CD4-positive, alpha-beta T cell (primary cell): ENCODE measurements at places on chromosomes 13 and 19.

DNA sequence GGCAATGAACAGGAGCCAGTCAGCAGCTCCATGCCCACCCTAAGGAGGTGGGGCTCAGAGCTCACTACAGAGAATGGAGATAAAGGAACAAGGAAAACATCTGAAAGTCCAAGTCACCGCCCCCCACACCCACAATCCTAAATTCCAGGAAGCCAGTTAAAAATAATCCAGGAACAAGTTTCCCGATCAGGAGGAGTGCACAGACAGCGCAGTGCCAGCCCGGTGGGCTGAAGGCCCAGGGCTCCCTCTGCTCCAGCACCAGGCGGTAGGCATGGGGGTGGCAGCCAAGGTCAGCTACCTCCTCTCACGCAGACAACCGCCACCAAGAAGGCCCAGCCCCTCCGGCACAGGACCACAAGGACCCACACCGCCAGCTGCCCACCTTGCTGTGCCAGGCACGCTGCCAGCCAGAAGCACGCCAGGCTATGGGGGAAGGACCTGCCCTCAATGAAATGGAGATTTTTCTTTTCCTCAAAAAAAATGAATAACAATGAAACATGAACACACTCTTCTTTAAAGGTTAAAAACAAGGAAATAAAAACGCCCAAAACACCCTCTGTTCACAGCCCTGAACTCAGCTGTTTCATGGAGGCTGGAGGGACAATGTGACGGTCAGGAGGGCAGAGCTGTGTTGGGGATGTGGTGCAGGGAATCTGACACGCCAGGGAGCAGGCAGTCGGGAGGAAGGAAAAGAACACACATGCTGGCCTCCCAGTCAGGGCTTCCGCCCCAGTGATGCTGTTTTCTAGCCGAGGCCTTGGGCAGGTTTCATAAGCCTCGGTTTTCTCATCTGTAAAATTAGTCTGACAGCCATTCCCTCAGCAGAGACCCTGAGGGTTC, 11.0 kb downstream of the STK24 start:
- no peaks in the 10 kb centered on the region for H3K36me3 ChIP-seq
- no peak for DNase-seq
- H3K27me3 ChIP-seq = no peaks in the 10 kb centered on the region
- peaks cover 89% of the 10 kb centered on the region for H3K4me1 ChIP-seq
- peak overlapping the region; percentile 71 for H3K27ac ChIP-seq
- peak overlapping the region; percentile 8 for H3K4me3 ChIP-seq

DNA sequence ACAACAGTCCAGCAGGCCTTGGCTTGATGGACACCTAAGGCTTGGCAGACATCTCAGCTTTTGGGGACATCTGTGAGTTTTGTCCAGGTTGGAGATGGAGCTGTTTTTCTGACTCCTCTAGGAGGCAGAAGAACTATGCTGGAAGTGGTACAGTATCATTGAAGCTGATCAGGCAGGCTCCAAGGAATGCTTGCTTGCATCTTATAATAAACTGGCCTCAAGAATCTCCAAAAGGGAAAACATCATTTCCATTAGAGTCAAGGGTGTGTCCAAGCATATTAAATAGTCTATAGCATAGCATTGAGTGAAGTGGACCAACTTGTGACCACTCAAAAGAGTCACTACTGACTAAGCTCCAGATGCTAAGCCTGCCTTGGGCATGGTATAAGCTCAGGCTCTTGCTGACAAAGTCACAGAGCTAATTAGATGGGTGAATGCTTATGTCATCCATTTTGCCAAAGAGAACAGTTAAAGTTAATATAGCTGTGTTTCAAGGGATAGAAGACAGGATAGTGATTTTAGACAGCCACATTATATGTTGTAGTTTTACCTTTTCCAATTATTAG, 216.0 kb downstream of the DNAJC15 start:
- no peak overlapping the region for H3K4me3 ChIP-seq
- no peaks in the 10 kb centered on the region for H3K36me3 ChIP-seq
- H3K27ac ChIP-seq = no peak overlapping the region
- no peaks in the 10 kb centered on the region for H3K4me1 ChIP-seq
- no peak for DNase-seq
- H3K27me3 ChIP-seq = no peaks in the 10 kb centered on the region

- peaks cover 6% of the 10 kb centered on the region for H3K27me3 ChIP-seq
- H3K4me3 ChIP-seq = no peak overlapping the region
- H3K36me3 ChIP-seq = no peaks in the 10 kb centered on the region
- no peak overlapping the region for H3K27ac ChIP-seq
Observed at GRCh38 chr19:1235625-1236538, 1.9 kb downstream of the CBARP start.

DNA sequence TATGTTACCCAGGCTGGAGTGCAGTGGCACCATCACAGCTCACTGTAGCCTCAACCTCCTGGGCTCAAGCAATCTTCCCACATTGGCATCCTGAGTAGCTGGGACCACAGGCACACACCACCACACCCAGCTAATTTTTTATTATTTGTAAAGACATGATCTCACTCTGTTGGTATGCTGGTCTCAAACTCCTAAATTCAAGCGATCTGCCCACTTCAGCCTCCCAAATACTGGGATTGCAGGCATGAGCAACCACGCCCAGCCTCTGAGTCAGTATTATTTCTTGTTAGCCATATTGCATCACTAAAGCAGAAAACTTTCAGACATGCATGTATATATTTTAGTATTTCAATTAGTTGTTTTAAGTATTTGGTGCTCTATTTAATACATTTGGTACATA, 376.4 kb downstream of the GPC6 start:
- H3K36me3 ChIP-seq = no peaks in the 10 kb centered on the region
- no peak for DNase-seq
- no peak overlapping the region for H3K27ac ChIP-seq
- H3K4me1 ChIP-seq = no peaks in the 10 kb centered on the region

GRCh38 chr13:65860306-65860705, 1369.8 kb downstream of the PCDH9 start:
- no peaks in the 10 kb centered on the region for H3K36me3 ChIP-seq
- H3K27me3 ChIP-seq = no peaks in the 10 kb centered on the region
- no peak for DNase-seq
- no peaks in the 10 kb centered on the region for H3K4me1 ChIP-seq

DNA sequence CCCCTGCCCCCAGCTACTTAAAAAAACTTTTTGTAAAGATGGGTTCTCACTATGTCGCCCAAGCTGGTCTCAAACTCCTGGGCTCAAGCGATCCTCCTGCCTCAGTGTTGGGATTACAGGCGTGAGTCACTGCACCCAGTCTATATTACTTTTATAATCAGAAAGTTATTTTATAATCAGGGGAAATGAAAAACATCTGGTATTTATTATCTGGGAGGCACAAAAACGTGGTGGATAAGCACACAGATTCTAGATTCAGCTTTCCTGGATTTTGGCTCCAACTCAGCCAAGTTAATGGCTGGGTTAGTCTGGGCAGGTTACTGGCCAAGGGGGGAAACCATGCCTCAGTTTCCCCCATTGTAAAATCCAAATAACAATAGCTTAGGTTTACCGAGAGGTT, 24.7 kb downstream of the KEAP1 start:
- H3K27ac ChIP-seq = no peak overlapping the region
- no peak for DNase-seq
- no peaks in the 10 kb centered on the region for H3K36me3 ChIP-seq
- H3K4me1 ChIP-seq = peaks cover 17% of the 10 kb centered on the region
- peak overlapping the region; percentile 38 for H3K4me3 ChIP-seq

GRCh38 chr19:49408816-49409440, 14.3 kb downstream of the PTH2 start:
- H3K4me3 ChIP-seq = peak overlapping the region; percentile 11
- no peaks in the 10 kb centered on the region for H3K27me3 ChIP-seq
- H3K4me1 ChIP-seq = peaks cover 72% of the 10 kb centered on the region
- no peaks in the 10 kb centered on the region for H3K36me3 ChIP-seq
- no peak for DNase-seq

DNA sequence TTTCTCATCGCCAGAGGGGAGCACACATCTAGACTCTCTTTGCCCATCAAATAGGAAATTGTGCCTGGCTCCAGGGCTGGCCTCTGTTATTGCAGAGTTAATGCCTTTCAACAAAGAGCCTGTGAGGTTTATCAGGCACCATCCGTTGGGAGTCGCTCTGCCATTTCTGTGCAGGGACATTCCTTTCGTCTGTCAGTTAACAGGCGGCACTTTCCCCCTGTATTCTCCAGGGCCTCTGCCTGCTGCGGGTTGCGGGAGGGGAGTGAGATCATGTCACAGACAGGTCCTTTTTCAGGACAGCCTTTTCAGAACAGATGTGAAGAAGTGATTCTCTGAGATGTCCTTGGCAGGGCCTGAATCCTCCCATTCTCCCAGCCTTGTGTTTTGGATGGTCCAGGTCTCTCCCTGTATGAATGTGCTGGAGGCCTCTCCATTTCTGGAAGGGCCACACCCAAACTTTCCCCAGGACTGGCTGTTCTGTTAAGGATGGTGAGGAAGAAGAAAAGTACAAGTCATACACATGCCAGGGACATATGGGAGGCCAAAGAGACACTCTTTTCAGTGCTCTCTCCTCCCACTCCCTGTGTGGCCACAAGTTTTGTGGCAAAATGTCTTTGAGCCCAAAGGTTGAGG, 14.9 kb downstream of the SERP2 start:
- no peaks in the 10 kb centered on the region for H3K36me3 ChIP-seq
- no peak overlapping the region for H3K4me3 ChIP-seq
- H3K27me3 ChIP-seq = no peaks in the 10 kb centered on the region
- no peak overlapping the region for H3K27ac ChIP-seq
- no peak for DNase-seq

DNA sequence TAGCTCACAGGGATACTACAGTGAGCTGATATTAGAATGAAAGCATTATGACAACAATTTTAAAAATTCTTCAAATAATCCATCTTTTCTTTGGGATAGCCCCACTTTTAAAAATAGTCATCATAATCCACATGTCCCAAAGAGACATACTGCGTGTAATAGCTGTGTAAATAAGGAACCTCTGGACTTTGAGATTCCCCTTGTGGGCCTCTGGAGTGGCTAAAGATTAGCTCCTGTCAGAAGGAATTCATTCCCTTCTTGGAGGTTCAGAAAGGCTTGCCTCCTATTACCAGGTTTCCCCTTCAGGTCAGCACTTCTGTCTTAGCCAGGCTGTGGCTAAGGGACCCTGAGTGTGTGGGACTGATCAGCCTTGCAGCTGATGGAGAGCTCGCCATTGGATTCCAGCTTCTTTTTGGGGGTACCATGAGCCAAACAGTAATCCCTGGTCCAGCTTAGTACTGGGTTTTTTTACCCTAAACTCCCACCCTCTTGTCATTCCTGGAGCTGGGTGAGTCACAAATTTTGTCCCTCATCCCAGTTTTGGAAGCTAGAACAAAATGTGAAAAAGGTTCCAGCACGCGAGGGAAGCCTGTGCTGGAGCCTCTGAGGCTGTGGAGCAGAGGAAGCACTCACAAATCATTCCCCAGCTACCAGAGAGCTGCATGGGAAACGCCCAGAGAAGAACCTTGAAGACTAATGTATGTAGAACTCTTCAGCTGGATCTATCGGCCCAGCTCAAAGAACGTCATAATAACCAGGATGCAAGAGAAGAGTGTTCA, 96.7 kb downstream of the RNASEH2B start:
- no peak for DNase-seq
- H3K27ac ChIP-seq = no peak overlapping the region
- H3K27me3 ChIP-seq = no peaks in the 10 kb centered on the region
- H3K4me1 ChIP-seq = no peaks in the 10 kb centered on the region

DNA sequence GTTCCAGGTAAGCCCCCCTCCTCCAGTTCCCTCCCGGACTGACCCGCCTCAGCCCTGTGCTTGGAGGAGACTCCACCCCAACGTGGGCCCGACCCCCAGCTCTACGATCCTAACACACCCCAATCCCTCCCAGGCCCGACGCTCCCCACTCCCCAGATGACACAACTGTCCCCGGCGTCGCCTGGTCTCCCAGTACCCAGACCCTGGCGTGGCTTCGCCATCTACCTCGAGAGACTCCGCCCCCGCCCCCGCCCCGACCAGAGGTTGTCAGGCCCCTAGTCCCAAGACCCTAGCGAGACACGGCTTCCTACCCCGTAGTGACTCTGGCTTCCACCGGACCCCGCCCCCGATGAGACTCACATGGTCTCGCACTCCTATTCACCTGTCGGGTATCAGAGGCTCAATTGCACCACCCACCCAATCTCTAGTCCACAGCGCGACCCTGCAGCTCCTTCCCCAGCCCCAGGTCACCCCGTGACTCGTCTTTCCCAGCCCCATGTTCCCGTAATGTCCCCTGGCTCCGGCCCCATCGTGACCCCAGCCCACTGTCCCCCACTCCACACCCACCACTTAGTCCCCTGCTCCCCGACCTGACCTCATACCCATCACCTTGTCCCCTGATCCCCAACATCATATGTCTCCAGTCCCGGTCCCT, 2.9 kb downstream of the CD37 start:
- no peak for DNase-seq
- peaks cover 40% of the 10 kb centered on the region for H3K36me3 ChIP-seq
- no peak overlapping the region for H3K27ac ChIP-seq
- H3K4me3 ChIP-seq = no peak overlapping the region
- peaks cover 62% of the 10 kb centered on the region for H3K4me1 ChIP-seq
- no peaks in the 10 kb centered on the region for H3K27me3 ChIP-seq

GRCh38 chr19:44988896-44989556, 12.2 kb upstream of the RELB start:
- no peak overlapping the region for H3K27ac ChIP-seq
- peaks cover 75% of the 10 kb centered on the region for H3K36me3 ChIP-seq
- H3K4me1 ChIP-seq = no peaks in the 10 kb centered on the region
- DNase-seq = peak; percentile 67
- H3K4me3 ChIP-seq = no peak overlapping the region

GRCh38 chr13:83740622-83741021, 141.7 kb downstream of the SLITRK1 start:
- H3K27ac ChIP-seq = no peak overlapping the region
- no peaks in the 10 kb centered on the region for H3K36me3 ChIP-seq
- no peak overlapping the region for H3K4me3 ChIP-seq
- H3K27me3 ChIP-seq = no peaks in the 10 kb centered on the region
- no peaks in the 10 kb centered on the region for H3K4me1 ChIP-seq
- DNase-seq = no peak

- peak overlapping the region; percentile 94 for H3K27ac ChIP-seq
- DNase-seq = peak; percentile 21
- peak overlapping the region; percentile 6 for H3K4me3 ChIP-seq
- H3K36me3 ChIP-seq = no peaks in the 10 kb centered on the region
Observed at GRCh38 chr13:41492432-41493260, 35.3 kb downstream of the RGCC start.

DNA sequence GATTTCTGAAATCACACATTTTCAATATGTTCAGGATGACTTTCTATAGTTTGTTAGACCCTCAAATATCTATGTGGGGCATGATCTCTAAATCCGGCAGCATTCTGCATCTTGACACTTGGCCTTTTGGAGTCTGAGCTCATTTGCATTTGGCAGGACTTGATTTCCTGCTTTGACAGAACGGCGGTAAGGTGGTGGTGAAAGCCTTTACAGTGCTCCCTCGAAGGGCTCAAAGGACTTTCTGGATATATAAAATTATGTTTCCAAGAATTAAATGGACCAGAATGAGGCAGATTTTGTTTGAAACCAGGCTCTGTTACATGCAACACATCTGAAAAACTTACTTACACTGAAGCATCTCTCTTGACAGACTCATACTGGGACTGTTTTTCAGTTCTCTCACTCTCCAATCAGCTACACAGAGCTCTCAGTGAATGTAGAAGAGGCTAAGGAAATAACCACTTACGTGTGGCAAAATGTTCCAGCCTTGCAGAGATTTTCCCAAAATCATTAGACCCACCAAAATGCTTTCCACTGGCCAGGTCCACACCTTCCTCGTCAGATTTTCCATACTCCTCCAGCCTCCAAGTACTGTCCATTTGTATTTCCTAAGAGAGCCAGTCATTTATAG, 207.2 kb downstream of the SPRY2 start:
- H3K36me3 ChIP-seq = no peaks in the 10 kb centered on the region
- no peaks in the 10 kb centered on the region for H3K4me1 ChIP-seq
- no peak overlapping the region for H3K27ac ChIP-seq
- H3K4me3 ChIP-seq = no peak overlapping the region
- DNase-seq = no peak

GRCh38 chr19:42512743-42513304, 15.5 kb downstream of the CEACAM1 start:
- DNase-seq = no peak
- H3K36me3 ChIP-seq = no peaks in the 10 kb centered on the region
